Stimulated activated naive CD8-positive, alpha-beta T cell treated with anti-CD3 and anti-CD28 coated beads, Interleukin-15, Interleukin-2, amounts not matched to agents 100 U/mL and 50 U/mL, for 24 hours (primary cell): ENCODE measurements at places on chromosomes 7 and 10.

- DNase-seq, result no peak
These were observed 96.4 kb upstream of the CACNA2D1 start for GRCh38 chr7:82539969-82540368.

DNA sequence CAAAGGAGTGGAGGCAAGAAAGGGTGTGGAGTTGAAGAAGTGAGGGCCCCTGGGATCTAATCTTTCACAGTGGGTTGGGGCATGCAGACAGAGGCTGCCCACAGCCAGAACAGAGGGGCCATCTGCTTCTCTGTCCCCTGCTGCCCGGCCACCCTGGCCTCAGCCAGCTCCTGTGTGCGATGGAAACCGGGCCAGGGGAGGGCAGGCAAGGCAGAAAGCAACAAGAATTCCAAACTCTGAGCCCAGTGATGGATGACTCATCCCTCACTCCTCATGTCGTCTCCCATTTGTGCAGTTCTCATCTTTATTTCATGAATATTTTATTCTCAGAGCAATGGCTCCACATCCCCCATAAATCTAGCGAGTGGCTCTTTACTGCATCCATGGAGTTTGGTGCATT lies 757.1 kb downstream of the GRID1 start:
- no peak for DNase-seq

DNA sequence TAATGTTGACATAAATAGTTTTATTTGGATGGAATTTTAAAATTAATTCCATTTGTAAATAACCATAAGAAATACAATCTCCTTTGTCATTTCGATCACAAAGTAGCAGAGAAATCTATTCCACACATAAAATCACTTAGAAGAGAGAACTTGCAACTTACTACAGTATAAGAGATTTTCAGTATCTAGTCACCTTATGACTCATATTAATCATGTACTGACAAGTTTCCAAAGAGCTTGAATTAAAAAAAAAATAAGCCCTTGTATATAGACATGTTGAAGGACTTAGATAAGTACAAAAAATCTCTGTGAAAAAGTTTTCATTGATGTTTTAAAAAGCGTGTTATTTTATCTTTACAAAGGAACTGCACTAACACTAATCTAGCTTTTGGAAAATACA lies 207.1 kb upstream of the ETV1 start:
- no peak for DNase-seq

GRCh38 chr10:97744405-97745035 lies 7.6 kb downstream of the ZFYVE27 start:
- no peak for DNase-seq

GRCh38 chr7:40986351-40986873 lies 716.5 kb downstream of the INHBA start:
- DNase-seq, result no peak

DNA sequence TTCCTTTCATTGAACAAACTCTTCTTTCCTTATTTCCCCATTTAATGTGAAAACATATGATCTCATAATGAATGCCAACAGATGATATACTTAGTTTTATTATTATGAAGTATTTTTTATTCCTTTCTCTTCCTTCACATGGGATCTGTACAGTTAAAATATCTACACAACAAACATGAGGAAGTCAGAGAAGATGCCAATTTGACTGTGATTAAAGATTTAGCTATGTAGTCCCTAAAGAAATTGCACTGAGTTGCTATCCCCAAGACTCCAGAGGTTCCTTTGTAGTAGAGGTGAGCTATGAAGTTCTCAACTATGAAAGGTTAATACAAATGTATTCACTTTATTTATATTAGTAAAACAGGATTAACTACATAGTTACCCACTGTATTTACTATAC lies 60.6 kb upstream of the LRRN3 start:
- no peak for DNase-seq
